Activated naive CD8-positive, alpha-beta T cell treated with anti-CD3 and anti-CD28 coated beads, Interleukin-2, amount 50 U/mL, for 24 hours (primary cell): ENCODE measurements at places on chromosomes 3 and 15.

DNA sequence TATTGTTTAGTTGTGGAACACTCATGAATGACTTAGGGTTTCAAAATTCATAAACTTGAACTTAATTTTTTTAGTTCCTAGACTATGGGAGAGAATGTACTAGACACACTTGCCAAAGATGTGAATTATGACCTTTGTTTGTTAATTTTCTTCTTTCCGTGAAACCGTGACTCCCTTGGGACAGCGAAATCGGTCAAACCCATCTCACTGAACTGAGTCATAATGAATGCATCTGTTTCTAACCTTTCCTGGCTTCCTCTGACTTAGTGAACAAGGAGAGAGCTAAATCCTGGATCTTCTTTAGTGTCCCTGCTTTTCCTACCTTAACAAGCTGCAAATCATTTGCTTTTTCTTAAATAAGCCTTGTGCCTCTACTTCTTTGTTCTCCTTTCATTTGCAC is 85.5 kb downstream of the LARS2 start:
- H3K4me1 ChIP-seq, result no peaks in the 10 kb centered on the region
- no peak for DNase-seq
- no peak overlapping the region for H3K27ac ChIP-seq
- H3K36me3 ChIP-seq, result peaks cover 30% of the 10 kb centered on the region
- no peaks in the 10 kb centered on the region for H3K27me3 ChIP-seq
- H3K4me3 ChIP-seq, result no peak overlapping the region

GRCh38 chr3:55180936-55181535 is 253.2 kb upstream of the LRTM1 start:
- H3K36me3 ChIP-seq, result no peaks in the 10 kb centered on the region
- DNase-seq, result peak; percentile 13
- no peak overlapping the region for H3K4me3 ChIP-seq
- no peaks in the 10 kb centered on the region for H3K4me1 ChIP-seq
- no peak overlapping the region for H3K27ac ChIP-seq
- peaks cover 3% of the 10 kb centered on the region for H3K27me3 ChIP-seq

GRCh38 chr15:64149893-64150578 is 1.5 kb upstream of the SNX22 start:
- peaks cover 3% of the 10 kb centered on the region for H3K27me3 ChIP-seq
- peak overlapping the region; percentile 11 for H3K4me3 ChIP-seq
- H3K36me3 ChIP-seq, result peaks cover 2% of the 10 kb centered on the region
- H3K4me1 ChIP-seq, result peaks cover 23% of the 10 kb centered on the region

- DNase-seq, result no peak
- peaks cover 43% of the 10 kb centered on the region for H3K4me1 ChIP-seq
- H3K27ac ChIP-seq, result no peak overlapping the region
Measured at GRCh38 chr15:58631319-58631718, 118.2 kb downstream of the ADAM10 start.

DNA sequence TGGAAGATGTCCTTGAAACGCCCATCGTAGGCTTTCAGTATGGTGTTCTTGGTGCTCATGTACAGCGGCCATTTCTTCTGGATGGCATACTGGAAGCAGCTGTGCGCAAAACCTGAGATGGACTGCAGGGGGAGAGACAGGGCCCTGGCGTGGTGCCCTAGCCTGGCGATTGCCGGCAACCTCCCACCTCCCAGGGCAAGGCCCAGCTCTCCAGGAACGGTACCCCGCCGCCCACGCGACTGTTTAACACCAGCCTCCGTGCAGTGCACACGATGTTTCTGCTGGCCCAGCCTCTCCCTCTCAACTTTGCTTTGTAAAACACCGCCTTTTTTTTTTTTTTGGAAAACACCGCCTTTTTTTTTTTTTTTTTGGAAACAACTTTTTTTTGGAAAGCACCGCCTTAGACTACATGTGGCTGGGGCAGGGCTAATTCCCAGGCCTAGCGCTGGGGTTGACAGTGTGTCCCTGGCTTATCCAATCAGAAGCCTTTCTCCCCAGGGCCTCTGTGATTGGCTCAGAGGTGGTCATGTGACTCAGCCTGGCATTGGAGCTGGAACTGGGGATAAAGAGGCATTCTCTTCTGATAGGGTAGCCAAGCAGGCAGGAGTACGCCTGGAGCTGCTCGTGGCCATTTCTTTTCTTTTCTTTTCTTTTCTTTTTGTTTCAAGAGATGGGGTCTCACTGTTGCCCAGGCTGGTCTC is 14.7 kb downstream of the IDH2 start:
- H3K4me1 ChIP-seq, result peaks cover 6% of the 10 kb centered on the region
- peak; percentile 41 for DNase-seq
- H3K4me3 ChIP-seq, result no peak overlapping the region
- H3K36me3 ChIP-seq, result peaks cover 15% of the 10 kb centered on the region
- no peak overlapping the region for H3K27ac ChIP-seq

GRCh38 chr15:37888356-37888755 is 46.1 kb upstream of the TMCO5A start:
- H3K4me1 ChIP-seq, result no peaks in the 10 kb centered on the region
- no peak overlapping the region for H3K27ac ChIP-seq
- no peaks in the 10 kb centered on the region for H3K36me3 ChIP-seq
- DNase-seq, result no peak
- H3K4me3 ChIP-seq, result no peak overlapping the region
- peaks cover 18% of the 10 kb centered on the region for H3K27me3 ChIP-seq

- no peaks in the 10 kb centered on the region for H3K27me3 ChIP-seq
- H3K4me1 ChIP-seq, result peaks cover 11% of the 10 kb centered on the region
- H3K36me3 ChIP-seq, result no peaks in the 10 kb centered on the region
- DNase-seq, result no peak
- no peak overlapping the region for H3K27ac ChIP-seq
Measured at GRCh38 chr15:64755427-64755940, 19.9 kb downstream of the RBPMS2 start.

GRCh38 chr15:38220606-38221273 is 31.9 kb upstream of the SPRED1 start:
- H3K27me3 ChIP-seq, result peaks cover 2% of the 10 kb centered on the region
- no peaks in the 10 kb centered on the region for H3K36me3 ChIP-seq
- no peak for DNase-seq

- no peak overlapping the region for H3K27ac ChIP-seq
- H3K27me3 ChIP-seq, result no peaks in the 10 kb centered on the region
- peaks cover 3% of the 10 kb centered on the region for H3K4me1 ChIP-seq
- H3K36me3 ChIP-seq, result peaks cover 5% of the 10 kb centered on the region
Measured at GRCh38 chr3:38085311-38085942, 46.4 kb downstream of the DLEC1 start.

DNA sequence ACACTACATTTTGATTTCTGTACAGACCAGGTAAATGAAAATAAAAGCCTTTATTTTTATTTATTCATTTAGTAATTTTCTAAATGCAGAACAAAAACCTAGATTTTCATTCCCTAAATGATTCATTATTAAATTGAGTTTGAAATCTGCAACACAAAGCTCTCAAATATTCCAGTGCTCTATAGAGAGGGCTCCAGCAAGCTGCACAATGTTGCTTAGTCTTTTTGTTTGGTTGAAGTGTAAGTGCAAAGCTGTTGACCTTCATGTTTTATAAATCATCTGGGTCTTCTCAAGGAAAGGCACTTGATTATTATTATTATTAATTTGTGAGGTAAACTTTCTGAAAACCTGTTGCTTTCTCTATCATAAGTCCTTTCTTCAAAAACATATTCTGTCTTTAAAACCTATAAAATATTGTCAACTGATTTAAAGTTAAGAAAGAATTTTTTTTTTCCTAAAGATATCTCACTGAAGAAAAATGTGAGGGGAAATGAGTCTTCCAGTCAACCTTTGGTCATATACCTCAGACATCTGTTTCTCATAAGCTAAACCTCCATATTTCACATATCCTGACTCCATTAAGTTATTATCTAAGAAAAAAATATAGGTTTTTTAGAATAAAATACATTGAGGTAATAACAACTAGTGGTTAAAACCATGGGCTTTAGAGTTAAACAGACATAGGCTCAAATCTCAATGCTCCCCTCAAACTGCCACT is 100.7 kb downstream of the ZIC4 start:
- no peaks in the 10 kb centered on the region for H3K36me3 ChIP-seq
- no peak overlapping the region for H3K4me3 ChIP-seq
- no peaks in the 10 kb centered on the region for H3K4me1 ChIP-seq
- H3K27me3 ChIP-seq, result no peaks in the 10 kb centered on the region
- DNase-seq, result no peak
- H3K27ac ChIP-seq, result no peak overlapping the region

DNA sequence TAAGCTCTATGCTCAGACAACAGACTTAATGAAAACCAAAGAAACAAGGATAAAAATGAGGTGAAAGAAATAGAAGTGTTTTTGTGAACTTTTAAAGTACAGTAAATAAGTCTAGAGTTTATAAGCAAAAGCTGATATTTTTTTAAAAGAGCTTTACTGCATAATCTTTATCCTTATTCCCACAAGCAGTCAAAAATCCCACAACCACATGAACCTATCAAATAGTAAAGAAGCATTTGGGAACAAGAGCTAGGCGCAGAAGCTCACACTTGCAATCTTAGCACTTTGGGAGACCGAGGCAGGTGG is 103.8 kb upstream of the TJP1 start:
- peaks cover 38% of the 10 kb centered on the region for H3K27me3 ChIP-seq
- no peaks in the 10 kb centered on the region for H3K4me1 ChIP-seq
- DNase-seq, result no peak
- H3K36me3 ChIP-seq, result no peaks in the 10 kb centered on the region

GRCh38 chr3:83890039-83890762 is 1068.6 kb upstream of the CADM2 start:
- H3K27me3 ChIP-seq, result no peaks in the 10 kb centered on the region
- H3K4me1 ChIP-seq, result no peaks in the 10 kb centered on the region
- DNase-seq, result no peak
- H3K4me3 ChIP-seq, result no peak overlapping the region

- H3K27ac ChIP-seq, result peak overlapping the region; percentile 81
- H3K27me3 ChIP-seq, result peaks cover 63% of the 10 kb centered on the region
- H3K36me3 ChIP-seq, result no peaks in the 10 kb centered on the region
Measured at GRCh38 chr3:192916371-192917027, 1.2 kb downstream of the MB21D2 start.

DNA sequence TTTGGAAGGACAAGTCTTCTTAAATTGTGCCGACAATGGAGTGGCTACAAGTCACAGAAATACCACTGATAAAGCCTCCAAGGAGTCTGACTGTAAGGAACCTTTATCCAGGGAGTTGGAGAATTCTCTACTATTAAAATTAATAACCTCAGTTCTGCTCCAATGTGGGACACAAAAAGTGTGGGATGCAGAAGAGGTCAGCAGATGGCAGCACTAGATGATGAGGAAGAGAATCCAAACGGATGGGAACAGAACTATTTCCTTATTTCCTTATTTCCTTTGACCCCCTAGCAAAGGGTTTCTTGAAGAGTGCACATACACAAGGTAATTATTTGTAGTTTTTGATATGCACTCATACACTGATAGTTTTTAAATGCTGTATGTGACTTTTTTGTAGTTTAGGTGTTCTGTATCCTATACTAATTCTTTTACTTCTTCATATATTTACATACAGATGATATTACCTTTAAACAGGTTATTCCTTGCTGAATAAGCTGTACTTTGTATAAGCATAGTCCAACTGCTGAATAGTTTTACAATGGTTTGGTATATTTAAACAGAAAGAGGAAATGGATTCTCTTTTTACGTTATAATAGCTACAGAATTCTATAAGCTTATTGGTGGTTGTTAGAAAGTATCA is 25.6 kb upstream of the NLGN1 start:
- H3K27ac ChIP-seq, result no peak overlapping the region
- no peaks in the 10 kb centered on the region for H3K36me3 ChIP-seq
- no peak for DNase-seq
- no peak overlapping the region for H3K4me3 ChIP-seq
- no peaks in the 10 kb centered on the region for H3K4me1 ChIP-seq

GRCh38 chr3:167450195-167450594 is 23.6 kb downstream of the SERPINI2 start:
- H3K27me3 ChIP-seq, result no peaks in the 10 kb centered on the region
- H3K36me3 ChIP-seq, result no peaks in the 10 kb centered on the region
- DNase-seq, result no peak
- peaks cover 2% of the 10 kb centered on the region for H3K4me1 ChIP-seq
- no peak overlapping the region for H3K4me3 ChIP-seq
- no peak overlapping the region for H3K27ac ChIP-seq

DNA sequence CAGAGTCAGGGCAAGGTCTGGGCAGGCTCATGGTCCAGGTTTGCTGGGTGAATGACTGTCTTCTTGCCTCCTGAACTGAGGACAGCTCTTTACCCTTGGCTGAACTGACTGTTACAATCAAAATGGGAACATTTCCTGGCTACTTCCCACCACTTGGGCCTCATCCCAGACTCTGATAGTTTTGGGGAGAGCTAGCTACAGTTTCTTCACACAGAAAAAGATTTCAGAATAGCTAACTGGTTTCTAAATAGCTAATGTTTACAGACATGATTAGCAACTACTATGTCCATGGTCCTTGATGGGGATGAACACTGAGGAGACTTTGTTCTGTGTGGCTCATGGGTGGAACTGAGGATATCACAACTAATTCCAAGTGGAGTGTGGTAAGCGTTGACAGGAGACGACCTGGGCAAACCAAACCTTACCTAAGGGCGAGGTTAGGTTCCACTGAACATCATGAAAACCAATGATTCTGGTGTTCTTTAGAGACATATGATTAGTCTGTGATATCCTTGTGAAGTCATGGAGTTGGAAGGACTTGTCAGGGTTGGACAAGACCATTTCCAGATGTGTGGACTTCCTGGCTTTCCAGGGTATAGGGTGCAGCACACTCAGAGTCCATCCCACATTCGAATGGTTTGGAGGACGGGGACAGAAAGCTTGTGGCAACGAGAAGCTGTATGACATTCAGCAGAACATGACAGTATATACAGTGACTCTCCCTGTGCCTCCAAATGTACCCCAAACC is 7.3 kb downstream of the ALPK3 start:
- no peaks in the 10 kb centered on the region for H3K27me3 ChIP-seq
- H3K4me3 ChIP-seq, result no peak overlapping the region
- no peak overlapping the region for H3K27ac ChIP-seq

GRCh38 chr3:32818970-32819511 is 1.2 kb downstream of the TRIM71 start:
- no peaks in the 10 kb centered on the region for H3K36me3 ChIP-seq
- peaks cover 68% of the 10 kb centered on the region for H3K27me3 ChIP-seq
- H3K4me1 ChIP-seq, result peaks cover 18% of the 10 kb centered on the region

GRCh38 chr3:44402548-44402947 is 64.0 kb downstream of the TCAIM start:
- H3K4me1 ChIP-seq, result no peaks in the 10 kb centered on the region
- no peak overlapping the region for H3K4me3 ChIP-seq
- peaks cover 1% of the 10 kb centered on the region for H3K36me3 ChIP-seq

- no peaks in the 10 kb centered on the region for H3K36me3 ChIP-seq
- H3K27me3 ChIP-seq, result peaks cover 11% of the 10 kb centered on the region
- H3K27ac ChIP-seq, result no peak overlapping the region
- H3K4me1 ChIP-seq, result no peaks in the 10 kb centered on the region
- H3K4me3 ChIP-seq, result no peak overlapping the region
Measured at GRCh38 chr15:94100863-94101262, 130.5 kb upstream of the MCTP2 start.

GRCh38 chr3:43223670-43224364 is 62.5 kb upstream of the SNRK start:
- H3K36me3 ChIP-seq, result peaks cover 14% of the 10 kb centered on the region
- H3K27me3 ChIP-seq, result no peaks in the 10 kb centered on the region
- DNase-seq, result no peak
- H3K4me3 ChIP-seq, result no peak overlapping the region

- H3K36me3 ChIP-seq, result no peaks in the 10 kb centered on the region
- H3K27ac ChIP-seq, result no peak overlapping the region
- no peak for DNase-seq
- no peaks in the 10 kb centered on the region for H3K27me3 ChIP-seq
Measured at GRCh38 chr15:76514282-76514681, 177.7 kb downstream of the ISL2 start.
